IMR-90 (cell line): ENCODE measurements at places on chromosomes 12 and 14.

DNA sequence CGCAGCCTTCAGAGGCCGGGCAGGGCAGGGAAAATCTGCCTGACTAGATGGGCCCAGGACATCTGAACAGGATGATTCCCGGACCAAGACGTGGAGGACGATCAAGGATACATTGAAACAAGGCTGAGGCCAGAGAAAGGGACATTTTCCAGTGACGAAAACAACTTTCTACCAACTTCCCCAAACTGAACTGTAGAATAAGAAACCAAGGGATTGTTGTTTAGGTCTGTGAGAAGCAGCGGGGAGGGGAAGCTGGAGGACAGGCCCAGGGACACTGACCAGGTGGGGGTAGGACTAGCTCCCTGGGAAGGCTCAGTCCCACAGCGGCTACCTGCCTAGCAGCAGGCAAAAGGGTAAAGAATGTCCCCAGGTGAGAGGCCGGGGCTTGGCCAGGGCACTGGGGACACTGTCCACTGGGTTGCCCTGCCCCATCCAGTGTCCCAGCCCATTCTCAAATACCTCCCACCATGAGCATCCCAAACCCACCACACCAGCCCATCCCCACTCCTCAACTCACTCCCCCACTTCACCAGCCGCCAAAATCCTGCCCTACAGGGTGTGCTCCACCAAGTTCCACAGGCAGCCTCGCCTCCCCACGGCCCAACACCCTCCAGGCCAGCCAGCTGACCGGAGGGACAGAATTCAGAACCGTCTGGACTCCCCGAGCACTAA lies 995 bp downstream of the TNFRSF1A start:
- DNase-seq: no peak

DNA sequence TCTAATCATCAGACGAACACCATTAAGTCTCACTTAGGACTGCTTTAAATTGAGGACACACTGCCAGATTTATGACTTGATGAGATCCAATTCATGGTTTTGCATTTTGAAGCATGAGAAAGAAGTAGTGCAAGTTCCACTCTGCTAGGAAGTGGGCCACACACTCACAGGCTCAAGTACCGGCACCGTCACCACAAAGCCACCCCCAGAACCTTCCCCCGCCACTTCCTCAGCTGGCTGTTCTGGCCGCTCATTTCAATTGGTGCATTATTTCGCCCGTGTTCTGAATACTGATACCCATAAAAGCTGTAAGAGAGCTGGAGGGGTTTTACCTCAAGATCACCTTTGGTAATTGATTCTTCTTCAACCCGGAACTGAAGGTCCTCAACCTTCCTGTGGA lies 70.1 kb downstream of the CLIP1 start:
- DNase-seq: no peak

DNA sequence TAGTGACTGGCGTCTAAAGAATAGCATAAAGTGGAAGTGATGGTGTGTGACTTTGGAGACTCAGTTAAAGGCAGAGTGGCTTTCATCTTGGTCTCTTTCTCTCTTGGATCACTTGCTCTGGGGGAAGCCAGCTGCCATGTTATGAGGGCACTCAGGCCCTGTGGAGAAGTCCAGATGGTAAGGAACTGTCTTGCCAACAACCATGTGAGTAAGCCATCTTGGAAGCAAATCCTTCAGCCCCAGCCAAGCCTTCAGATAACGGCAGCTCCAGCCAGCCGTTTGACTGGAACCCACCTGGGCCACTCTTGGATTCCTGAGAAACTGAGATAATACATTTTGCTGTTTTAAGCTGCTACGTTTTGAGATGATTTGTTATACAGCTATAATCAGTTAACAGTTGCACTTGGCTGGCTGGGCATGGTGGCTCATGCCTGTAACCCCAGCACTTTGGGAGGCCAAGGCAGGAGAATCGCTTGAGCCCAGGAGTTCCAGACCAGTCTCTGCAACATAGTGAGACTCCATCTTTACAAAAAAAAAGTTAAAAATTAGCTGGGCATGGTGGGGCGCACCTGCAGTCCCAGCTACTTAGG lies 7.7 kb upstream of the LRRC23 start:
- no peak for DNase-seq

DNA sequence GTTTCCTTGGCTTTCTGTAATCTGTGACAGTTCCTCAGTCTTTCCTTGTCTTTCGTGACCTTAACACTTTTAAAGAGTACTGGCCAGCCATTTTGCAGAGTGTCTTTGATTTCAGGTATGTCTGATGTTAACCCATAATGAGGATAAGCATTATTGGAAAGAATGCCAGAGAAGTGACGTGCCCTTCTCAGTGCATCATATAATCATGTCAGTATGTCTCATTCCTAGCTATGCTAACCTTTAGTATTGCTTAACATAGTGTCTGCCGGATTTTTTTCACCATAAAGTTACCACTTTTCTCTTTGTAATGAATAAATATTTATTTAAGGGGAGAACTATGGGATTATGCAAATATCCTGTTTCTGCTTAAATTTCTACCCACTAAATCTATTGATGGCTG lies 28.5 kb downstream of the RERG start:
- no peak for DNase-seq

DNA sequence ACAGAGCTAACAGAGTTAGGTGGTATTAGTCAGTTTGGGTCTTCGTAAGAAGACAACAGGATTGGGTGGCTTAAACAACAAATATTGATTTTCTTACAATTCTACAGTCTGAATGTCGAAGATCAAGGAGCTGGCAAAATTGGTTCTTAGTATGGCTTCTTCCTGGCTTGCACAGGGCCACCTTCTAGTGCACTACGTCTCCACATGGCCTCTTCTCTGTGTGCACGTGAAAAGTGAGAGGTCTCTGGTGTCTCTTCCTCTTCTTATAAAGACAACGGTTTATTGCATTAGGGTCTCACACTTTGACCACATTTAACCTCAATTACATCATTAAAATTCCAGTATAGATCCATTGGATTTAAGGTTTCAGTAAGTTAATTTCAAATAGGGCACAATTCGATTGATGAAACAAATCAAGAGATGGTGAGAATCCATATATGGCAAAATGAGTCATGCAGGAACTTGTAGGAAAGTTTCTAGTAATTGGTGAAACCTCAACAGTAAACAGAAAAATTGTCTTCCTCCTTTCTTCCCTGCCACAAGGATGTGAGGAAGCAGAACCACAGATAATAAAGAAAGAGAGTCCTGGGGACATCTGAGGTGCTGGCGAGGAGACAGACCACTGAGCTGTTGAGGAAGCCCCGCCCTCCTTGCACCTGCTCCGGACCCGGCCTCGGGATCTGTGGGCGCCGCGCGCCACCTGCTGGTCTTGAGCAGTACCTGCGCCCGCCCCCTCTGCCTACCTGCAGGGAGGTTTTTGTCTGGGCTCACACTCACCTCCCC lies 846.7 kb downstream of the TMEM121 start:
- no peak for DNase-seq
